ENCODE measurements at places on chromosomes 13 and 19. TPM values are rescaled to one million over a fixed set of nuclear protein-coding genes. Genes with fewer than 3 reads are reported as not detected.

DNA sequence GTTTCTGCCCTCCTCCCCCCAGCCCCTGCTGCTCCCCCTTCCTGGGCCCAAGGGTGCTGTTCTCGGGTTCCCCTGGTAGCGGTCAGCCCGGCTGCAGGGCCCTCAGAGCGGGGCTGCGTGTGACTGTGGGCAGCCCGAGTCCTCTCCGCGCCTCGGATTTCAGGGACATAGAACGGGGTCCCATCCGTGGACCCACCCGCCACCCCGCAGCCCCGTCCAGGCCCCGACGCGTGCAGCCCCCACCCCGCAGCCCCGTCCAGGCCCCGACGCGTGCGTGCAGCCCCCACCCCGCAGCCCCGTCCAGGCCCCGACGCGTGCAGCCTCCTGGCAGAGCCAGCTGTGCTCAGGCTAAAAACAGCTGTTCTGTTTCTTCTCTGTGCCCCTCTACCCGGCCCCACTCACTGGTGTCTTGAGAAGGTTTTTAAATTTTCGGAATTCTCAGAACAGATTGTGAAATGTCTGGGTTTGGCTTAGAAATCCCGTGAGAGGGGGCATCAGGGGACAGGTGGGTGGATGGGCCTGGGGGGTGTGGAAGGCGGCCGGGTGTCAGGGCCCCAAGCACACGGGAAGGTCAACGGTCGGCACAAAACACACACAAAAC lies 5.5 kb upstream of the PRTN3 start:
- no peaks in the 10 kb centered on the region for H3K4me1 ChIP-seq
- H3K27me3 ChIP-seq, result no peaks in the 10 kb centered on the region
- no peak overlapping the region for H3K27ac ChIP-seq
- no peak overlapping the region for H3K4me3 ChIP-seq
- DNase-seq, result no peak

GRCh38 chr13:27607125-27607524 lies 13.2 kb downstream of the LNX2 start:
- H3K4me3 ChIP-seq, result no peak overlapping the region
- H3K36me3 ChIP-seq, result no peaks in the 10 kb centered on the region
- H3K27ac ChIP-seq, result no peak overlapping the region
- H3K27me3 ChIP-seq, result no peaks in the 10 kb centered on the region
- no peak for DNase-seq

DNA sequence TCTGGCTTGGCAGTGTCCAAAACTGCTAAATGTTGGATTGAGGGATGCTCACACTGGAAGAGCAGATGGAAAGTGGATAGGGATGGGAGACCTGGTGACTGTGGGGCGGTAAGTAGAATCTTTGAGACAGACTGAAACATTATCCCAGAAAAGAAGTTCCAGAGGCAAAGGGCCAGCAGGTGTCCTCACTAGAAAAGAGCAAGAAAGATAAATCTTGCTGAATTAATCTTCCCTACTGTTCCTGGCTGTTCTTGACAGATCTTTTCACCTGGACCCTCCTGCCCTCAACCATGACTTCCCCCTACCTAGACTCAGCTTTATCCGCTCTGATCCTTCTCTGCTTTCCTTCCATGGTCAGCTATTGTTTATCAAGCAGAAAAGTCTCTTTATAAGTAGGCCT lies 35.0 kb upstream of the FRY start:
- H3K36me3 ChIP-seq, result no peaks in the 10 kb centered on the region
- H3K27ac ChIP-seq, result no peak overlapping the region
- no peaks in the 10 kb centered on the region for H3K27me3 ChIP-seq
- H3K4me3 ChIP-seq, result no peak overlapping the region
- no peak for DNase-seq

DNA sequence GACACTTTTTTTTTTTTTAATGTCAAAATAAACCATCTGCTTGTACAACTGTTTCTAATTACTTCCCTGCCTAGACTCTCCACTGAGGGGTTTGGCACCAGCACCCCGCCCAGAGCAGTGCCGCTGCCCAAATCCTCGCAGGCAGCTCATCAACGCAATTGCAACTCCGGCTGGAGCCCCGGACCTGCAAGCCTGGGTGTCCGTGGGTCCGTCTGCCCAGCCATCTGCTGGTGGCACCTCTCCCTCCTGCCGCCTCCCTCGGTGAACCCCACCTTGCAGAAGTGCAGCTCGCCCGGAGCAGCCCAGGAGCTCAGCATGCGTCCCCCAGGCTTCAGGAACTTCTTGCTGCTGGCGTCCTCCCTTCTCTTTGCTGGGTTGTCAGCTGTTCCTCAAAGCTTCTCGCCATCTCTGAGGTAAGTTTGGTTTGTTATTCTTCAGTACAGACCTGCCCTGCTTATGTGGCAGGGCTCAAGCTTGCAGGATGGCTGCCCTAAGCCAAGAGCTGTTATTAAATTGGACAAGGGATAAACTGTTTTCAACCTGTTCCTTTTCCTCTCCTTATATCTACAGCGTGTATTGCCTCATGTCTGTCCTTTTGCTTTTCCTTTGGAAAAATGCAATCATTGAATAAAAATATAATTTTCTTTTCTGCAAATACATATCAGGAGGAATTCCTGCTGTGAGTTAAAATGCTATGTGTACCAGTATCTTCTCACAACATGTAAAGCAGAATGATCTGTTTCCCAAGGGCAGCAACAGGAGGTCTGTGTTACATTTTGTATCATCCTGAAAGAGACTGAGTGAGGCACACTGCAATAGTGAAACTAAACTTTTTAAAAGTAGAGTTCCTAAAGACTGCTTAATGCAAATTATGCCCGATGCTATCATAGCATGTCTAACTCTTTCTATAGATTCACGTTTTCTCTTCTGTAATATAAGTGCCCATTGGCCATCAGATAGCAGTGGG lies at the start of gene ITGBL1:
Gene ITGBL1, plus strand, starts transcription at position 157 of the 967 bp plus-strand sequence. Its CDS starts 159 bp downstream, at position 316.
- H3K36me3 ChIP-seq, result no peaks in the 10 kb centered on the region
- peaks cover 8% of the 10 kb centered on the region for H3K27me3 ChIP-seq
- DNase-seq, result no peak

- H3K27me3 ChIP-seq, result no peaks in the 10 kb centered on the region
- H3K4me1 ChIP-seq, result no peaks in the 10 kb centered on the region
- H3K27ac ChIP-seq, result no peak overlapping the region
Observed at GRCh38 chr13:43546816-43547215, 240.0 kb downstream of the ENOX1 start.

NOVA2 gene
- 0.20 TPM for total RNA-seq

TGFBR3L gene
- total RNA-seq, result 1.5 TPM

ABHD8 gene
- 11.8 TPM for total RNA-seq

Measured in naive thymus-derived CD4-positive, alpha-beta T cell (primary cell).